Neural progenitor cell (in vitro differentiated cells): ENCODE measurements at places on chromosomes 5 and 9. TPM values are rescaled to one million over a fixed set of nuclear protein-coding genes. Genes with fewer than 3 reads are reported as not detected.
A peak's percentile ranks its signal among the peaks of the same experiment; 100 is the strongest.

DNA sequence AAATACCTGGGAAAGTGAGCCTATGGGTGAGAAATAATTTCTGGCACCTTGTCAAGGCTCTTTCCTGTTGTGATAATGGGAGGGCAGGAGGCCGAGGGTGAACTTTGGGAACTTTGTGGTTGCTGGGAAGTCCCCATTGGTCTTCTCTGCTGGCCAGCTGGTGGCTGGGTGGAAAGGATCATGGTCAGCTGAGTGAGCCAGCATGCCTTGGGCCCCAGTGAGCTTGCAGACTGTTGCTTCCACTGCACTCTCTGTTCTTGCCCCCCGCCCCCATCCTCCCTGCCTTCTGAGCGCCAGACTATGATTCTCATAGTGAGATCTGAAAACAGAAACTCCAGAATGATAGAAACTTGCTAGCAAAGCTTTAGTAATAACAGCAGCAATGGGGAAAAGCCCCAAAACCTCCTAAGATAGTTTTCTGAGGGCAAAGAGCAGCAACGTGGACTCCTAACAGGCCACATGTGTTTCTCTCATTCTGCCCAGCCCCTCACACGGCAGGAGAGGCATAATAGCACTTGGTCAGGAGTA is 139.2 kb upstream of the SMARCA2 start:
- DNase-seq, result no peak

IL11RA gene
- total RNA-seq, result 11.4 and 12.7 TPM in 2 replicates

ENG gene
- total RNA-seq, result 0.19 TPM in 1 of 2 replicates, not detected in the other

DNA sequence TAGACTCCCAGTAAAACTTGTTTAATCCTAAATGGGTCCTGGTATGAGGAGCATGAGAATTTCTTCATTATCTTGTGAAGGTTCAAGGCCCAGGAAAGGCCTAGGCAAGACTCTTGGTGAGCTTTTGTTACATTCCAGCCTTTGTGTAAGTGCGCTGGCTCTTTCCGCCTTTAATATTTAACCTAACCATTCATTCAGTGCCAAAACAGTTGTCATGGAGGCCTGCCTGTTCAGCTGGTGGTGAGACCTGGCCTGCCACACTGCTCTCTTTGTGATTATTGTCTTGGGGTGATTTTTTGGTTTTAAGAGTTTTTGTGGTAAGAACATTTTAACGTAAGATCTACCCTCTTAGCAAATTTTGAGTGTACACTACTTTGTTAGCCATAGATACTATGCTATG is 127.5 kb upstream of the WWC1 start:
- DNase-seq, result no peak

DNA sequence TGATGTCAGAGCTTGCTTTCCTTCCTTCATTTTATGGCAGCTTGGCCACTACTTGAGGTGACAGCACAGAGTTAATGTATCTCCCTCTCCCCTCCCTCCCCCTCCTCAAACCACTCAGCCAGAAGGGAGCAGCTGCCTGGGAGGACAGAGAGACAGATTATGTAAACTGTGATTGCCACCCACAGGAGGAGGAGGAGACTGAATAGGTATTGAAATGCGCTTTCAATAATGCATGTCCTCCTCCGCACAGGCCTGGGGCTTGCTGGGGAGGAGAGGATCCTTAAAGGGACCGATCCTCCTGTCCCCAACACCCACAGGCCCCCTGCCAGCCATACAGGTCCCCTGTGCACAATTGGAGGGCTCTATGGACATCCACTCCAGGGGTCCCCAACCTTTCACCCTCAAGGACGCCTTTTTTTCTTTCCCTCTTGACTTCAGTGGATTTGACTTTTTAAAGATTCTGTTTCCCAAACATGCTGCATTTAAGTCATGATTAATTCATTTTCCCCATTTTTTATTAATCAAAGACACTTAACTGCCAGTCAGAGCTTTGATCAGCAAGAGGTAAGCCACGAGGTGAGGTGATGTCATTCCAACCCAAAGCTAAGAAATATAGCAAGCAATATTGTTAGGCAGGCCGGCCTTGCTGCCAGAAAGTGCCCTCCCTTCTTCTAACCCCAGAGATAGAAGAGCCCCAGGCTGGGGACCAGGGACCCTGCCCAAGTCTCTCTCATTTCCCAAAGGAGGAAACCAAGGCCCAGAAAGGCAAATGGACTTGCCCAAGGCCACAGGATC is 47.5 kb upstream of the CPLX2 start:
- peak; percentile 62 for DNase-seq

GRCh38 chr9:33676746-33677505 is 118.4 kb upstream of the PRSS3 start:
- DNase-seq, result peak; percentile 76

DNA sequence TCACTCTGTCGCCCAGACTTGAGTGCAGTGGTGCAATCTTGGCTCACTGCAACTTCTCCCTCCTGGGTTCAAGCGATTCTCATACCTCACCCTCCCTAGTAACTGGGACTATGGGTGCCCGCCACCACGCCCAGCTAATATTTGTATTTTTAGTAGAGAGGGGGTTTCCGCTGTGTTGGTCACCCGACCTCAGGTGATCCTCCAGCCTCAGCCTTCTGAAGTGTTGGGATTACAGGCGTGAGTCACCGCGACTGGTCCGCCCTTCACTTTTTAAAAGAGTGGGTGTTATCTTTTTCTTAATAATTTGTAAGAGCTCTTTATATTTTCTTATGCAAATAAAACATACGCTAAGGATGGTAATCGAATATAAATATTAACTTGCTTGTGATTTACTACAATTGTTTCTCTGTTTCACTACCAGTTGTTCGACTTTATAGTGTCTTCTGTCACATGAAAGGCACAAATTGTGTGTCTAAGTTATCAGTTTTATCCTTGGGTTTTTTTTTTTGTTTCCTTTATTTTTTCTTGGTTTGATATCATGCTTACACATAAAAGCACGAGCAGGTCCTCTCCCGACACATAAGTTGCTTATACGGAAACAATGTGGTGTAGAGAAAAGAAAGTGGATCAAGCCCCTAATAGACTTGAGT is 1.9 kb upstream of the GPBP1 start:
- DNase-seq, result no peak

DNA sequence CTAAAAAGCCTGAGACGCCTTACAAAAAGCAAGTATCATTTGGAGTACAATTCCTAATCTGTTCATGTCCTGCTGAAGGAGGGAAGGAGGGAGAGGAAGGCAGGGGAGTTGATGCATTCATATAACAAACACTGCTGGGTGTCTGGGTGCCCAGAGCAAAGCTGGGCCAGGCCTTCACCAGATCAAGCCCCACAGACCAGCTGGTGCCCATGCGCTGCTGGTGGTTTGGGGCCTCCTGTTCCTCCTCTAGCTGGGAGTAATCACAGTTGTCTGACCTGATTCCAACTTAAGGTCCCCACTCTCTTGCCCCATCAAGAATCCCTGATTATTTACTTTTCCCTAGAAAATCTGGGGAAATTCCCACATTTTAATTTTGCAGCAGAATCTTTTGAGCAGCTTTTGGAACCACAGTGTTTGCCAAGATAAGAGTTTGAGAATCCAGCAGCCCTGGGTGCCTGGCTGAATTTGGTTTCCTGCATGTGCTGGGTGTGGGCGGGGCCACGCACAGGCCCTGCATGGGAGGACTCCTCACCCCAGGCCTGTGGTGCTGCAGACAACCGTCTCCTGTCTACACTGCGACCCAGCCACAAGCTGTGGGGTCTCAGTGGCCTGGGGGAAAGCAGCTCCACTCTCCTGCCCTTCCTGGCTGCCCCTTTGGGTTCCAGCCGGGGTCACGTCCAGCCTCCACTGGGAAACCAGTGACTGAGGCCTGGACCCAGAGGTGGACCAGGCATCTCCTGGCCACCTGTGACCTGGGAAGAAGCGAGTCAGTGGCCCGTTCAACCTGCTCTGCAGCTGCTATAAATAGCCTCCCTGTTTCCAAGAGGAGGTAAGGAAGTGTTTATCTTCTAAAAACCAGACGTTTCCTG is 47.5 kb downstream of the NEURL1B start:
- no peak for DNase-seq

TRIM7 gene
- total RNA-seq, result not detected in 2 replicates

- DNase-seq, result no peak
These were observed 351.9 kb upstream of the TNC start for GRCh38 chr9:115469841-115470240.
